ENCODE measurements at places on chromosomes 4 and X. TPM values are rescaled to one million over a fixed set of nuclear protein-coding genes. Genes with fewer than 3 reads are reported as not detected.

EPHA5 gene
- total RNA-seq = 1.5 TPM

GRCh38 chr4:185088899-185089298 is 54.2 kb upstream of the SLC25A4 start:
- no peak for DNase-seq
- no peaks in the 10 kb centered on the region for H3K36me3 ChIP-seq
- H3K4me1 ChIP-seq = no peaks in the 10 kb centered on the region

ADH4 gene
- 2.0 TPM for total RNA-seq

GRCh38 chrX:50905334-50905733 is 5.2 kb upstream of the BMP15 start:
- no peak overlapping the region for H3K4me3 ChIP-seq
- H3K27me3 ChIP-seq = no peaks in the 10 kb centered on the region
- no peaks in the 10 kb centered on the region for H3K36me3 ChIP-seq
- no peaks in the 10 kb centered on the region for H3K4me1 ChIP-seq
- no peak for DNase-seq

DNA sequence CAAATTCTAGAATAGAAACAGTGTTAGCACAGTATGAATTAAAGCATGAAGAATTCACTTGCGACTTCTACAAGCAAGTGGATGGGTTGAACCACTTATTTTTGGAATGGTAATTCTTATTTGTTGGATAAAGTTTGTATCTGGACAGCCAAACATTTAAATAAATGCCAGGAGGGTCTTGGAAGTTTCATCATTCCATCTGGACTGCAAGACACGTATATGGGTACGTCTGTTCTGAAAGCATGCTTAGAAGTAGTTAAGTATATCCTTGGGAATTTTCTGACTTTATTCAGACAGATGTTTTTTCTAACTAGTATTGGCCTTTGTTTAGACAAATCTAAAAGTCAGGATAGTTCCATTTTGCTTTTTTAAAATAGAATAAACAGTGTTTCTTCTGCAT is 77.5 kb upstream of the CASK start:
- H3K27ac ChIP-seq = no peak overlapping the region
- H3K36me3 ChIP-seq = no peaks in the 10 kb centered on the region
- no peak for DNase-seq
- no peaks in the 10 kb centered on the region for H3K27me3 ChIP-seq

All from thyroid gland (tissue), 4 donors.